Cerebellum (tissue), 4 donors: ENCODE measurements at places on chromosomes 1 and 21. TPM values are rescaled to one million over a fixed set of nuclear protein-coding genes. Genes with fewer than 3 reads are reported as not detected.

DNA sequence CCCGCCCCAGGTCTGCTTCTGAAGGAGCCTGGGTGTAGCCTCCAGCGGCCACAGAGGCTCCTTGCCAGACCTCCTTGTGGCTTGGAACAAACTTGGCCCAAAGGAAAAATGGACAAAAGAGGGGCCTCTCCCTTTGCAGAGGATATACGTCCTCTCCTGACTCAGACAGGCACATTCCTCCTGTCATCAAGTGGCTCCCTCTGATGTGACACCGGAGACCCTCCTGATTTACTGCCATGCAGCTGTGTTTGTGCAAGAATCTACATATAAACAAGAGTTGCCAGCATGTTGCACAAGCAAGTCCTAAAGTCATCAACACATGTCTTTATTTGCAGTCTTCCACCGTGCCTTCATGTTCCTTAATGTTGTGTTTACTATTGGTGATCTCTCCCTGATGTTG lies 54.1 kb upstream of the F3 start:
- no peak for DNase-seq

- DNase-seq, result no peak
These were observed 5.1 kb downstream of the AGRN start for GRCh38 chr1:1024771-1025699.

- DNase-seq, result peak; percentile 62
These were observed 299.7 kb downstream of the GRIK1 start for GRCh38 chr21:29640080-29640508.

- no peak for DNase-seq
These were observed 257.8 kb downstream of the OMA1 start for GRCh38 chr1:58288624-58289142.

DNA sequence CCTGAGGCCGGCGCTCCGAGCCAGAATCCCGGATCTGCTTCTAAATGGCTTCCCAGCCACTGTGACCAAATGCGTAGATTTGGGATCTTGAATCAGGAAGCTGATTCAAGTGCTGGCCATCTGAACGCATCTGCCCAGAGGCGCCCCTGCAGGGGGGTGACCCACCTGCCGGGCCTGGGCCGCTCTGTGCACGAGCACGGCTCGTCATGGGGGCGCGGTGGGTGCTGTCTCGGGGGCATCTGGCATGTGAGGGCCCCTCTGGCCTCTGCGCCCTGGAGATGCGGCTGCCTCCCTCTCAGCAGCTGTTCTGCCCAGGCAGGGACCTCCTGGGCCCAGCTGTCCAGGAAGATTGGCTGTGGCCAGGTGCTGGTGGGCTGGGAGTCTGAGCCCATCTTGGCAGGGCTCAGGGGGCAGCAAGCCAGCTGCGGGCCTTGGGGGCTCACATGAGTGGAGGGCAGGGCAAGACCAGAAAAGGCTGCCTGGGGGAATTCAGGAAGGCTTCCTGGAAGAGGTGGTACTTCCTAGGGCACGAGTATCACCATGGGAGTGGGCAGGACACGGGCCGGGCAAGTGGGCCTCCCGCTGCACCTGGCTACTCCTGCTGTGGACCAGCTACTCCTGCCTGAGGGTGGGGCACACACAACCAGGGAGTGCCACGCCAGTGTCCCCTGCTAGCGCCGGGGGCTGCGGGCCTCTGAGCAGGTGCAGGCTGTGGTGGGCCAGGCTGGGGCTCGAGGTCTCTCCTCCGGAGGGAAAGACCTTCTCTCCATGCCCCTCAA lies 25.1 kb downstream of the PLCH2 start:
- DNase-seq, result no peak

- DNase-seq, result no peak
These were observed 50.6 kb upstream of the BACH1 start for GRCh38 chr21:29248124-29248523.

DNA sequence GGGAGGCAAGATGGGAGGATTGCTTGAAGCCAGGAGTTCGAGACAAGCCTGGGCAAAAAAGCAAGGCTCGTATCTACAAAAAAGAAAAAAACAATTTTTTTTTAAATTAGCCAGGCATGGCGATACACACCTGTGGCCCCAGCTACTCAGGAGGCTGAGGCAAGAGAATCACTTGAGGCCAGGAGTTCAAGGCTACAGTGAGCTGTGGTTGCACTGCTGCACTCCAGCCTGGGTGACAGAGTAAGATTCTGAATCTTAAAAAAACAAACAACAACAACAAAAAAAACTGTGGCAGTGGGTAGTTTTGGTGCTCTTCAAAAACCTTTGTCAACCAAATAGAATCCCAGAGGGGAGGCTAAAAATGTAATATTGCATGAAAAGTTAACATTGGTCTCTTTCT lies 734 bp downstream of the PTPN22 start:
- no peak for DNase-seq

- peak; percentile 61 for DNase-seq
These were observed 674 bp upstream of the ATXN7L2 start for GRCh38 chr1:109482791-109483671.

- DNase-seq, result no peak
These were observed 25.5 kb downstream of the CD58 start for GRCh38 chr1:116545359-116545705.

DNA sequence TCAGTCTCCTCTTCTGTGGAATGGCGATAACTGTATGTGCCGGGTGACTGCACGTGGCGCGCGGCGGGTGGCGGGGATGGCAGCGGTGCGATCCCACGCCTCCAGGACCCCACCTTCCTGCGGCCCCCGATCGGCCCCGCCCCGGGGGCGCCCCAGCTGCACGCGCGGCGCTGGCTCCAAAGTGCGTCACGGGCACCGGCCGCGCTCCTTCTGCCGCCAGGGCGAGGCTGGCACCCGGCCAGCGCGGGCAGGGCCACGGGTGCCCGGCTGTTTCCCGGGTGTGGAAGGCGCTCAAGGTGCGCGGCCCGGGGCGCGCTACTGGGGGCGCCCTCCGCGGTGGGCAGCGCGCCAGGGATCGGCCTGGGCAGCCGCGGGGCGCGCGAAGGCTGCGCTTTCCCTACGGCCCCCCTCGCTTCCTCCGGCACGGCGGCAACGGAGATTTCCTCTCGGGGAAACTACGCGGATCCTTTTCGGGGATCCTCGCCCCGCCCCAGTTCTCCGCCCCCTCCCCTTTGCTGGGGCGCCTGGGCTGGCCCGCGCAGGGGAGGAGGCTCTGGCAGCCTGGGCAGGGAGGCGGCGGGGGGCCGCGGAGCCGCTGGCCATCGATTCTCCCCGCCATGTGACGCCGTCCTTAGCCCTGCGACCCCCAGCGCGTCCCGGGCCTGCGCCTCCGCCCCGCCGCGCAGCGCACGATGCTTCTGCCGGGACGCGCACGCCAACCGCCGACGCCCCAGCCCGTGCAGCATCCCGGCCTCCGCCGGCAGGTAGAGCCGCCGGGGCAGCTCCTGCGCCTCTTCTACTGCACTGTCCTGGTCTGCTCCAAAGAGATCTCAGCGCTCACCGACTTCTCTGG lies at the start of gene EVA1C:
Gene EVA1C (plus strand): TSS at position 545 of the 853 bp plus-strand sequence. CDS start 148 bp downstream, at position 693.
- DNase-seq, result peak; percentile 71

GRCh38 chr1:179137617-179138255 lies 55.9 kb downstream of the TOR3A start:
- no peak for DNase-seq

GRCh38 chr1:40582116-40582515 lies 50.7 kb downstream of the ZNF684 start:
- DNase-seq, result no peak

DNA sequence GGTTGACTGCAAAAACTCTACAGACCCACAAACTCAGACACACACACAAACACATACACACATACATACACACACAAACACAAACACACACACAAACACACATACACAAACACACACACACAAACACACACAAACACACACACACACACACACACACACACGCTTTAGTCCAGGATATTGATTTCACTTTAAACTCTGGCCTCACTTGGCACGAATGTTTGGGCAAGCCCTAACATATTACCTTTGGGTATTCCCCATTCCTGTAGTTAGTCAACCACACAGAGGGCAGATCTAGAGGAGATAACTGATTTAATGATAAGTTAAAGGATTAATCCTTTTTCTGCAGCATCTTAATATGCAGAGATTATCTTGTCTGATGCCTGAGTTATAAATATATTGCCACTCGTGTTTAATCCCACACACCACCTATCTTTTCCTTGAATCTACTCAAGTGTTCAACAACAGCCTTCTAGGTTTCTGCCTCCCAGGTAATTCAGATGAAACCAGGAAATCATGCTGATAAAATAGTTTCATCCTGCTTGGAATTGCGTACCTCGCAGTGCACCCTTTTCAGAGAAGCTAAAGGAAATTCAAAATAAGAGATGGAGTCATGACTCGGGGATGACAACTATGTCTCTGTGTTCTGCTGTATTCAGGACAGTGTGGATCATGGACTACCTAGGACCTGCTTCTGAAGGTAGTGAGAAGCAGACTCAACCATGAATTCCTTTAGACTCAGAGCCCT lies 14.5 kb upstream of the RUNX1 start:
- DNase-seq, result no peak

- no peak for DNase-seq
These were observed 75.1 kb downstream of the PGM1 start for GRCh38 chr1:63668298-63668697.

GRCh38 chr21:41799763-41800162 lies 32.9 kb upstream of the RIPK4 start:
- no peak for DNase-seq

GRCh38 chr1:183195142-183195574 lies 9.1 kb downstream of the LAMC2 start:
- DNase-seq, result no peak

- no peak for DNase-seq
These were observed 55.2 kb downstream of the KIAA0040 start for GRCh38 chr1:175137369-175137768.

DNA sequence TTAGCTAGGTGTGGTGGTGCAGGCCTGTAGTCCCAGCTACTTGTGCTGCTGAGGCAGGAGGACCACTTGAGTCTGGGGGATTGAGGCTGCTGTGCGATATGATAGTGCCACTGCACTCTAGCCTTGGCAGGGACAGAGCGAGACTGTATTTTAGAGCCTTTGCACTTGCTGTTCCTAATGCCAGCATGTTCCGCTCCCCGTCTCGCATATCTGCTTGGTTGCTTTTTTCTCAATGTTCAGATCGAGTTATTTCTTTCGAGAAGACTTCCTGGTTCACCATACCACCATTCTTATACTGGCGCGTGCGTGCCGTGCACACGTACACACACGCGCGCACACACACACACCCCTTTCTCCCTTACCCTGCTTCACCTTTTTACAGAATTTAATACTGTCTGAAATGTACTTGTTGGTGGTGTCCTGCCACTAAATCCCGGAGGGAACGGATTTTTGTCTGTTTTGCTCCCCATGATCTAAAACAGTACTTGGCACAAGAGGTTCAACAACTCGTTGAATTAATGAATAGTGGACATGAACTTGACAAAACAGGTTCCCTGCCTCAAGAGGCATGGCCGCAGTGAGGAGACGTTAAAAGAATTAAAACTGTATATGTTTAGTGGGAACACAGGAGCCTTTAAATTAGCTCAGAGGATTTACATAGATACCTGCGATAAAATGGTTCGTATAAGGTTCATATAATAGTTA lies 1.1 kb upstream of the RPRD2 start:
- no peak for DNase-seq

GRCh38 chr1:207093944-207094343 lies 5.3 kb downstream of the C4BPB start:
- no peak for DNase-seq

DNA sequence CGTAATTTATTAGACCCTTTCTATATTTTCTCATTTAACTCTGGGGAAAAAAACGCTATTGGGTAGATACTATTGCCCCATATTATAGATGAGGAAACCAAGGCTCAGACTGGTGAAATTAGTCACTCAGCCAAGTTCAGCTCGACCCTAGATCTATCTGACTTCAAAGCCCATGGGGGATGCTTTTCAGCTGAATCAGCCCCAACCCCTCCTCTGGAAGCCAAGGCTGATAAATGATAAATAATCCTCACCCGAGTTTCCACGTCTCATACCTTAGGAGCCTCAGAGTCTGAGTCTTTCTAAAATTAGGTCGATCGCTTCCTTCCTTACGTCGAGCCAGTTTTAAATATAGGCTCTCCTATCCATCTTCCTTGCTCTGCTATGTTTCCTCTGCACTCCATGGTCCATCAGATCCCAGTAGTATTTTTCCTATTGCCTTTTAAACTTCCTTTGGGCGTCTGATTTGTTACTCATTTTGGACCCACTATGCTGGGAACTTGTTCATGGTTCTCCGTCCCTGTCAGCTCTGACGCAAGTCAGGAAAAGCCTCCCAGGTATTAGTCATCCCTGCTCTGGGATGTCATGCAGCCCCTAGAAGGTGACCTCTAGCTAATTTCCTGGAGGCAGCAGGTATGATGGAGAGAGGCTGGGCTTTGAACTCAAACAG lies 122.8 kb downstream of the PLPP3 start:
- no peak for DNase-seq

DNA sequence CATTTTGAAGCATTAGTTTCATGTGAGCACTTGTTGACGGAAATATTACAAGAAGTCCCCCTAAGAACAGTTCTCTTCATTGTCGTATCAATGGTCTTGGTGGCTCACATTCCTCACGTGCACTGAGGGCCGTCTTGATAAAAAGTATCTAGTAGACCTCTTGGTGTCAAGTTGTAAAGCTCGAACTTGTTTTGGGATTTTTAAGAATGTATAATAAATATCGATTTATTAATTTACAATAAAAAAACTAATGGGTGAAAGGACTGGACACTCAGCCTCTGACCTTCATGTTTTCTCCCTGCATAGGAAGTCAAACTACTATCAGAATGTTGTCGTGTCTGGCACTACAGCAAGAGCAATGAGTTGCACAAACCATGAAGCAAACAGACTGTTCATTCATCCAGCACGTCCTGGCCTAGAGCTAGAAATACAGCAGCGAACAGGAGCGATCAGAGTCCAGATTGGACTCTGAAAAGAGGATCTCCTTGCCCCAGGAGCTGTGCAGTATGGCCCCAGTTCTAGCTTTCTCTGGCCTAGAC lies 319.2 kb downstream of the SMYD3 start:
- DNase-seq, result no peak

DNA sequence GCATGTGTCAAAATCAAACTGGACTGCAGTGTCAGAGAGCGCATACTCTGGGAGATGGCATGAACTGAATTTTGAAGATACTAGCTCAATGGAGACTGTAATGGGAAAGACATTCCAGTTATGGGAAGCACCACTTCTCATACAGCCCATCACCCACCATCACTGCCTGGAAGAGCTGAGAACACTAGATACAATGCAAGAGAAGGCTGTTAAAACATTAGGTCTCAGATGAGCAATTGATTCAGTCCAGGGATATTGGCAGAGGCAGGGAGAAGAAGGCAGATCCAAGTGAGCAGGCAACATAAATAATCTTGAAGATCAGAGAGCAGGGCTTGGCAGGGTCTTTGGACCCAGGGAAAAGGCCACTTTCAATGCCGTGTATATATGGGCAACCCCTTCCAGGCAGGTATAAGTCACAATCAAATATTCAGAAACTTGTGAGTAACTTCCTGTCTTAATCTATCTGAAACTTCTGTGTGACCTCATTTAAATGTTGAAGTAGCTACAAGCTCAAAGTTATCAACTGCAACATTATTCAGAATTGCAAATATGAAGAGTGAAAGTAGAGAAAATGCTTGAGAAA lies 290.3 kb upstream of the SGIP1 start:
- no peak for DNase-seq

GRCh38 chr1:244084763-244085162 lies 33.7 kb downstream of the ZBTB18 start:
- DNase-seq, result no peak

The ANGPTL3 gene
- not detected for total RNA-seq

The GPR161 gene
- total RNA-seq, result 59.3 TPM

The FMOD gene
- 1.6 TPM for total RNA-seq

The TRAF5 gene
- 19.5 TPM for total RNA-seq

The C2CD2 gene
- 16.4 TPM for total RNA-seq

The CRYBG2 gene
- total RNA-seq, result 1.7 TPM

The SPATA6 gene
- total RNA-seq, result 66.4 TPM

The CELA3A gene
- total RNA-seq, result not detected

The MASP2 gene
- 0.18 TPM for total RNA-seq

The JAM2 gene
- 28.4 TPM for total RNA-seq

The PADI1 gene
- 0.18 TPM for total RNA-seq

The LEFTY1 gene
- not detected for total RNA-seq
